Stimulated activated CD4-positive, alpha-beta T cell treated with anti-CD3 and anti-CD28 coated beads, TNF-alpha, amount 100 ng/mL, for 48 hours (primary cell): ENCODE measurements at places on chromosomes 1 and 21.

DNA sequence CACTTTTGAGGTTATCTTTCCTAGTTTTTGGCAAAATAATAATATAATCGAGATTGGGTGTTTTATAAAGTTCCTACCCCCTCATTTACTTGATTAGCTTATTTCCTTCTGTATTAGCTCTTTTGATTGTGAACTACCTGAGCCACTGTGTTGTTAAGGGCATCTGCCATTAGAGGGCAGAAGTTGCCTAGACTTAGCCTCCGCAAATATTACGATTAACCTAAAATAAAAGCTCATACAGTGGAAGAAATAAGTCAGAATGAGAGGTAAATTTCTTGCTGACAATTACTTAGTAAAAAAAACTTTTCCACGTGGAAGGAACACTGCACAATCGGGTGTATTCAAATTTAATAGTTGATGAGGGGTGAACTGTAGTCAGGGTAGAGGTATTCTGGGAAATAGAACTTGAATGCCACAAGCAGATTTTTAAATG is 2.3 kb downstream of the H3-3A start:
- DNase-seq = peak; percentile 24

- no peak for DNase-seq
These were observed 344.4 kb downstream of the KCTD3 start for GRCh38 chr1:215911406-215911968.

- no peak for DNase-seq
These were observed 1.9 kb upstream of the OR2T34 start for GRCh38 chr1:248576260-248576980.

- DNase-seq = no peak
These were observed 57.9 kb downstream of the DDAH1 start for GRCh38 chr1:85406887-85407533.

DNA sequence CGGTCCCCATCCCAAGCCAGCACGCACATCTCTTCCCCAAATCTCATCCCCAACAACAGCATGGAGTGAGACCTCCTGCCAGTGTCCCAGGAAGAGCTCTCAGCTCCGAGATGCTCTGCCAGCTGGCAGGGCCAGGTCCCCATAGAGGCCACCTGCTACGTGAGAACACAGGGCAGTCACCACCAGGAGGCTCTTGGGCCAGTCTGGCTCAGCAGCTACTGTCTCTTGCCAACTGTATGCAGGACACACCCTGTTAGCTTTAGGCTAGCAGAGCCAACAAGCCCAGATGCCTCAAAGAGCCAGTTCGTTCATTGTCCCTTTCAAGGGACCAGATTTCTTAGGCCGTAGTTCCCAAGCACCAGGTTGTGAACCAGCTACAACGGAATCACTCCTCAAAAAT is 36.9 kb downstream of the FBXO2 start:
- DNase-seq = no peak

GRCh38 chr21:32319012-32319411 is 20.4 kb downstream of the MRAP start:
- no peak for DNase-seq

DNA sequence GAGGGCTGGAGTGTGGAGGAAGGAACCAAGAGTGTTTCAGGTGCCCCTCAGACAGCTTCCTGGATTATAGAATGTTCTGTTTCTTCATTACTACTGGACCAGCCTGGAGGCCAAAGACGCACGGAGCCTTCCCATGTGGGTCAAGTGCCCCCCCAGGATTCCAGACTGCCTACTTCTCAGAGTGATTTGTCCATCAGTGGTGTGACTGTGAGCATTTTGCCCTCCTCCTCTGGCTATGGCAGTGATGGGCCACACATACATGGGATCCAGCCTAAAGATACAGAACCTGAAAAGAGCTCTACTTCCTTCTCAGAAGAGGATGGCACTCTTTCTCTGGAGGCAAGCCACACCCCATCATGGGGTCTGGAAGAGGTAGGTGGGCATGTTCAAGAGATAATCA is 64.9 kb downstream of the MACF1 start:
- no peak for DNase-seq

- no peak for DNase-seq
These were observed 97.7 kb upstream of the SLC25A33 start for GRCh38 chr1:9441451-9442133.

- DNase-seq = no peak
These were observed 22.9 kb upstream of the GFI1 start for GRCh38 chr1:92509619-92510018.

- no peak for DNase-seq
These were observed 136.8 kb downstream of the PGBD5 start for GRCh38 chr1:230289350-230289644.

DNA sequence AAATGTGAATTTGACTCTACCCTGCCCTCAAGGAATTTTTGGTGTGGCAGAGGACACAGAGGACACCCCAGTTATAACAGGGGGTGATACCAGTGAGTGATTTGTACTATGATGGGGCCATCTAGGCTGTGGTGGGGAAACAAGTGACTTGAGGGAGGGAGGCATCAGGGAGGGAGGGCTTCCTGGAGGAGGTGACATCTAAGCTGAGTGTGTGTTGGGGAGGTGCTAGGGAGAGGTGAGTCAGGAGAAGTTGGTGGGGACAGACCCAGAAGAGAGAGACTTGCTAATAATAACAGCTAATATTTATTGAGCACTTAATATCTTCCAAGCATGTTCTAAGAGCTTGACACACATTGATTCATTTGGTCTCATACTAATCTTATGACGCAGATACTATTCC is 19.9 kb upstream of the TTC4 start:
- no peak for DNase-seq

GRCh38 chr1:198122693-198123092 is 34.1 kb upstream of the NEK7 start:
- no peak for DNase-seq

GRCh38 chr1:201533836-201534235 is 5.1 kb upstream of the NAV1 start:
- no peak for DNase-seq

- peak; percentile 65 for DNase-seq
These were observed 30.0 kb downstream of the SLC27A3 start for GRCh38 chr1:153805042-153805745.

- DNase-seq = no peak
These were observed 87.5 kb downstream of the CAMTA1 start for GRCh38 chr1:6872573-6873261.

DNA sequence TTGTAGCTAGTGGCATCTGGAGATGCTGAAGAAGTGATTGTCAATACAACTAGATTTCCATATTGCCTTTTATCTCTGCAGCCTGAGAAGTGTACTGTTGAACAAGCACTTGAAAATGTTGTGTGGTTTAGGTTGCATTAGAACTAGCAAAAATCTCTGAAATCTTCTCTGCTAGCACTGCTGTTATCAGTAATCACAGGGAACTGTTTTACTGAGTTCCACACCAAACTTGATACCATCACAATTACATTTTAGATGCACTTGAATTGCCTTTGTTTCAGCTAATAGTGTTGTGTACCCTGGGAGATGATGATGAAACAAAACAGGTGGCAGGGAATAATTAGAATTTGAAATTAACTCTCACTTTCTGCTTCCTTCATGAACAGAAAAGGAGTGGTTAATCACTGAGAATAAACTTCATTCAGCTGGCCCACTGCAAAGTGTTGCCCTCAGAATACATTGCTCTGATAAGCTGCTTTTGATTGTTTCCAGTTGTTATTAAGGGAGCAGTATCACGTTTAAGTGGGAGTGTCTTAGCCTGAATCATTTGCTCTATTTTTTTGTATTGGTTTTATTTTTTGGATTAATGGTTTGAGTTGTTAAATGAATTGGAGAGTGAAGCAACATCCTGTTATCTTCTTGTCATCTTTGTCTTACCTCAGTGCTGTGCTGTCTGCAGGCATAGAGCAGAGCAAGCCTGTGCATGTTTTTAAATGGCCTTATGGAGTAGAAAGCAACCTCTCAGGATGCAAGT is 13.0 kb downstream of the FAM20B start:
- no peak for DNase-seq

- no peak for DNase-seq
These were observed 12.8 kb upstream of the CTSS start for GRCh38 chr1:150778409-150778808.

- DNase-seq = no peak
These were observed 23.8 kb downstream of the CR1 start for GRCh38 chr1:207519505-207520399.

GRCh38 chr21:28063241-28064216 is 929.1 kb downstream of the LTN1 start:
- no peak for DNase-seq

DNA sequence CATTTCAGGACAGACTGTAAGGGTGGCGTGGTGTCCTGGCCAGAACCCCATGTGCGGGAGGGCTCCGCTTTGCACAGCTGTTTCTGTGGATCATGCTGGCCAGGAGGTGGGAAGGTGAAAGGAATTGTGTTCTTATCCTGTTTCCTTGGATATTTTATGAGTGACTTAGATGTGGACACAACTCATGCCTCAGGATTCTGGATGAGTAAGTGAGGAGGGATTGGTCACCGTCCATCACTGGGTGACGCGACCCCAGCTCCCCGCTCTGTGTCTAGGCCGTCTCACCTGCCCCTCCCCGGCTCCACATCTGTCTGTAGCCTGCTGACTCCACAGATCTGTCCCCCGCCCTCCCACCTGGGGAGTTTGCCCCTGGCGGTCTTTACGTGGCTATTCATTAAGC is 48.8 kb downstream of the PIK3CD start:
- DNase-seq = no peak

GRCh38 chr1:84271441-84272151 is 29.9 kb upstream of the SAMD13 start:
- DNase-seq = no peak

DNA sequence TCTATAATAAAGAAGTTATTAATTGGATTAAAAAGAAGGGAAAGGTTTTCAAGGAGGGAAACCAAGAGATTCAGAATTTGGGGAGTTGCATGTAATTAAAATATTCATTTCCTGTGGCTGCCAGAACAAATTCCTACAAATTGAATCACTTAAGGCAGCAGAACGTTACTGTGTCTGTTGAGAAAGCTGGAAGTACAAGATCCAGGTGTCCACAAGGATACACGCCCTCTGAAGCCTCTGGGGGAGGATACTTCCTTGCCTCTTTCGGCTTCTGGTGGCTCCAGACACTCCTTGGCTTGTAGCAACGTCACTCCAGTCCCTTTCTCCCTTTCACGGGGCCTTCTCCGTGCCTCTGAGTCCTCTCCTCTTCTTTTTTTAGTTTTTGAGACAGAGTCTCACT is 67.9 kb downstream of the KAZN start:
- DNase-seq = no peak

GRCh38 chr1:154808909-154809262 is 61.2 kb downstream of the KCNN3 start:
- no peak for DNase-seq

- DNase-seq = peak; percentile 62
These were observed 9.8 kb downstream of the RAP1GAP start for GRCh38 chr1:21659099-21659923.

GRCh38 chr1:156894001-156894400 is 483 bp downstream of the PEAR1 start:
- DNase-seq = no peak

DNA sequence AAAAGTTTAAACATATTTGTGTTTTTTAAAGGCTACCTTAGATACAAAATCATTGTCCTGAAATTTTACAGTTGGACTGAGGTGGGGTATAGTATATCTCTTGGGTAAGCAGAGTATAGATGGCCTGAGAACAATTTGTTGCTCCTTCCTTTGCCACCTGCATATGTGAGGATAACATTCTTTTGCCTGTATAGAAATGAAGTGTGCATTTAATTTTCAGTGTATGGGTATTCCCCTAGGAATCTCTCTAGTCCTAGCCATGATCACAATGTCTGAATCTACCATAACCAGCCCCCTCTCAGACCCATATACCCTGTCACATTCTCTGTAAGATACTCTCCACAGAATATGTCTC is 1.9 kb upstream of the FCGR2A start:
- DNase-seq = no peak

- DNase-seq = no peak
These were observed 90.1 kb upstream of the ZRANB2 start for GRCh38 chr1:71170925-71171324.

DNA sequence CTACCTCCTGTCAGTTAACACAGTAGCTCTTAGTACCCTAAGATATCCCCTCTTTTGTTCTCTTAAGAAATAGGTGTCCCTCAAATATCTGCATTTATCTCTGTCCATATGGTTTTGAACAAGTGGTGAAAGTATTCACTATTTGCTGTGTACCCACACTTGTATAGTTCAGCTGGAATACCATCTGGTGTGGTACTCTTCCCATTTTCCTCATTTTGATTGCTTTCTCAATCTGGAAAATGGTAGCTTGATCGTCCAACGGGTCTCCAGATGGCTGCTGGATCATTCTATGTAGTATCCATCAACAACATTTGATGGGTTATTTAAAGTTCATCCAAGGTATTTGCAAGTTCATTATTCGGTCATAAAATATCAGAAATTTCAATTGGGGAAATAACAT is 100.3 kb upstream of the DPYD start:
- no peak for DNase-seq

DNA sequence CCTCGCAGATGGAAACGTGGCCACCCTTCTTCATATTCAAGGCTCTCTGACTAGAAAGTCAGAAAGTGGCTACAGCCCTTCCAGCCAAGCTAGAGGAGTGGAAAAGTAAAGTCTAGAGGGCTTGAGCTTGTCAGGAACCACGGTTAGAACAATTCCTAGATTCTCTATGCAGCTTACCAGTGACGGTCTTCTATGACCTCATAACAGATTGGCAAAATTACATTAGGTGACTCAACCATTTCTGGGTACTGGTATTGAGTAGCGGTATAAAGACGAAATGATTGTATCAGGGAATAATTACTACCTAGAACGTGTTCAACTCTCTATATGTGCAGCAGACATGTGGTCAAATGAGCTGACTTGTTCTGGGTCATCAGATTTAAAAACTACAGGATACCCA is 155.0 kb upstream of the RUNX1 start:
- no peak for DNase-seq

DNA sequence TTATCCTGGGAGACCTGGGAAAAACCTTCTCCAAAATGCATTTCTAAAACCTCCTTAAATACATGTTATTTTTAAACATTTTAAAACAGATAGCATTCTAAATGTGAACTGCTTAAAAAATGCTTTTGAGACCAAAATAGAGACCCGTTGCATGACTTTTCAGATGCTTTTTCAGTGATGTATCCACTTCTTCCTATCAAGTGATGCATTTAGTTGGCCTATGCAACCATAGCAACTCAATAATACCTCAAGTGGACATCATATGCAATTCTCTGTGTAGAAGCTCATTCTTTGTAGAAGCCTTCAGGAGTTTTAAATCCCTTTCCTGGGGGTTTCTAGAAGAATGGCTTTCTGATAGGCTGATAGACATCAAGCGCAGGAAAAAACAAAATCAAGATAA is 94.5 kb upstream of the RAVER2 start:
- no peak for DNase-seq

DNA sequence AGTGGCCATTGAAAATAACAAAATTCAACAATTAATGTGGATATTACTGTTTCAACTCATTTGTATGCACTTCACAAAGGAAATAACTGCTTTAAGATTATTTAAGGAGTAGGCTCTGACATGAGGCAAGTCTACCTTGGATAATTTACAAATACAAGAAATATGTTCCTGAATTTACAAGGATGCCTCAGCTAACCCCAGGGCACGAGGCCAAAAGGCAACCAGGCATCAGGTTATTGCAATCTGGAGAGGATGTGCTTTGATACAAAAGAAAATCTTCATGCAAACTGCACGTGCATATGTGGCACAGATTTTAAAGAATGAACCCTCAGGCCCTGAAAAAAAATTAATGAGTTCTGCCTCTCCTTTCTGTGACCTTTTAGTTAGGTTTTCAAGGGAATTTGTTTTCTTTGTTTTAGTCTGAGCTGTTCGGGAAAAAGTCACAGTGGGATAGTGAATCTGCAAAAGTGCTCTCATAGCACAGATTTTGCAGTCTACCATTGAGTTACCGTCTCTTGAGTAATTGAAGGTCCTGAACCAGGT is 1304.2 kb upstream of the ADGRL4 start:
- no peak for DNase-seq

GRCh38 chr1:25028587-25028906 is 98.5 kb upstream of the RUNX3 start:
- no peak for DNase-seq
